Stimulated activated CD8-positive, alpha-beta memory T cell treated with anti-CD3 and anti-CD28 coated beads, Interleukin-7, amount 100 ng/mL, for 1 hour (primary cell): ENCODE measurements at places on chromosomes 5 and 9.

DNA sequence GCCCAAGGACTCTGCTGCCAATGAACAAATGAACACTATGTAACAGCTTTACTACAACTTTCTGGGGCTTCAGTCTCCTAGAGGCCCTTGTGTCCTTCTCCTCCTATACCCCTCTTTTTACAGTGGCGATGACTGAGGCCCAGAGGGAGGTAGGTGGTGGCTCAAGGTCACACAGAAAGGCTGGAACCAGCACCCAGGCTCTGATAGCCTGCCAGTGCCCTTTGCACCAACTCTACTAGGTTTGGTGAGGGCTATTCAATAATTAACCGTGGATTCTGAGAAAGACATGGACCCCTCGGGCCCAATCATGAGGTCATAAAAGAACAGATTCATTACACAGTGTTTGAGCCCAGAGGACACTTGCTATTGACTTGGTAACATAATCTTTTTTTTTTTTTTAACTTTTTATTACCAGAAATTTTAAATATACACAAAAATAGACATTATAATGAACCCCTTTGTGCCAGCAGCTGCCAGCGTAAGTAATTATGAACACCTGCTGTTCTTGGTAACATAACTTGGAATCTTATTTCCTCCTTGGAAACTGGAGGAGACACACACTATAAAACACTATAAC lies 6.1 kb upstream of the ALDH1B1 start:
- DNase-seq = no peak

DNA sequence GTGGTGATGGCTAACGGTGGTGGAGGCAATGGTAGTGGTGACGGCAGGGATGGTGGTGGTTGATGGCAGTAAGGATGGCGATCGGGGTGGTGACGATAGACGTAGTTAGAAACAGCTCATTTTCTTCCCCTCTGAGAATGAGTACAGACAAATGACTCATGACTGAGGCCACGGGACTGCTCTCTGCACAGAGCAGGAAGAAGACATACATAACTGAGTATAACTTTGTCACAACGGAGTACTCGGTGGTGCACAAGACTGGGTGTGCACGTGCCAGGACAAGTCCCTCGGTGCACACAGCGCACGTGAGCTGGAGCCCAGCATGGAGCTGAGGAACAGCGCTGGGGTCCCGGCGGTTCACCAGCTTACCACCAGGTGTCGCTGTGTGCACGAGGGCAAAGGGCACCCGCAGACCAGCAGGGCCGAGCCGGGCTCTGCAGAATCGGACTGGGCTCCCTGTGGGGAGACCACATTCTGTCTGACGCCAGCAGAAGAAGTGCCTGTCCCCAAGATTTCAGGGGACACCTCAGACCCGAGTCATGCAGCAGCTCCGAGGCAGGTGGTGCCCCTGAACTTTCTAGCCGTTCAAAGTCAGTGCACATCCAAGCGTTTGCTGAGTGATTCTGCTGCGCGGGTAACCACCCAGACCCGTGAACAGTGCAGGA lies 188.6 kb downstream of the FSTL4 start:
- DNase-seq = peak; percentile 25

DNA sequence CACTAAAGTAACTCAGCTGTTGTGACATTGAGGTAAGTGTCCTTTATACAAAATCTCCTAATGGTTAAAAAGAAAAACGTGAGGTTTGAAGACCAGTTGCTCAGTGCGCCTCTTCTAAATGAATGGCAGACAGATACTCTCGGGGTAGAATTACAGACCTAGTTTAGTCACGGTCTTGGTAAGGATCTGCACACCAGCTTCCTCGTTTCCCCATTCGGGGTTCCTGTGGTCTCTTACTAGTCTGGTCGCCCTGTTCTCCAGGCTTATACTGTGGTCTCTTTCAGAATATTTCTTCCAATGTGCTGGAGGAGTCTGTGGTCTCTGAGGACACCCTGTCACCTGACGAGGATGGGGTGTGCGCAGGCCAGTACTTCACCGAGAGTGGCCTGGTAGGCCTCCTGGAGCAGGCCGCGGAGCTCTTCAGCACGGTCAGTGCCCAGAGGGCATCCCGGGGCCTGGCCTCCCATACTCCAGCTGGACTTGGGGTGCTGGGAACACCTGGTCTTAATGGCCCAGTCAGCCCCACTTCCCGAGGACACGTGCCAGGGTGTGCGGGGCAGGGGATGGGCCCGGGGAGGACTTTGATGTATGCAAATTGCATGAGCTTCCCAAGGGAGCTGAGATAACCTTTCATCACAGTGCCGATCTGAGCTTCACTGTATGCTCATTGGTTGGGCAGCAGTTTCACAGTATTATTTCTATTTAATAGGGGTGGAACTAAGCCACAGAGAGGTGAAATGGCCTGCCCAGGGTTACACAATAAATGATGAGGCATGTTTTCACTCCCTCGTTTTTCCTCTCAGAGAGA lies 224.5 kb downstream of the DOCK8 start:
- DNase-seq = no peak

DNA sequence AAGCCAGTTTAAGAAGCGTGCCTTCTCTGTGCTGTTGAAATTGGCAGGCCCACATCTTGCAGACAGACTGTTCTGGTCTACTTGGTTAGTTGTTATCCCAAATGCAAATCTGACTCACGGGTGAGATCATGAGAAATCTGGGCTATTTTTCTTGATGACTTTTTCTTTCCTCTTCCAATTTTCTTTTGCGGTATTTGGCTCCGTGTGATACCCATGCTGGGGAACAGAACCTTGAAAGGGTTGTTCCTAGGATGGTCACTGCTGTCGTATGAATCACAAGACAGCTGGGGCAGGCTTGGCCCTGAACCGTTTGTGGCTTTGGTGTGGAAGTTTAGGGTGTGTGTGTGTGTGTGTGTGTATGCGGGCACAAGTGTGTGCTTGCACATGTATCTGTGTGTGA lies 24.6 kb downstream of the PDZD2 start:
- DNase-seq = no peak
